Epithelial cell of proximal tubule (primary cell): ENCODE measurements at places on chromosomes 3 and 15. TPM values are rescaled to one million over a fixed set of nuclear protein-coding genes. Genes with fewer than 3 reads are reported as not detected.
A peak's percentile ranks its signal among the peaks of the same experiment; 100 is the strongest.

- DNase-seq: no peak
These were observed 190.8 kb upstream of the LPP start for GRCh38 chr3:187963003-187963676.

DNA sequence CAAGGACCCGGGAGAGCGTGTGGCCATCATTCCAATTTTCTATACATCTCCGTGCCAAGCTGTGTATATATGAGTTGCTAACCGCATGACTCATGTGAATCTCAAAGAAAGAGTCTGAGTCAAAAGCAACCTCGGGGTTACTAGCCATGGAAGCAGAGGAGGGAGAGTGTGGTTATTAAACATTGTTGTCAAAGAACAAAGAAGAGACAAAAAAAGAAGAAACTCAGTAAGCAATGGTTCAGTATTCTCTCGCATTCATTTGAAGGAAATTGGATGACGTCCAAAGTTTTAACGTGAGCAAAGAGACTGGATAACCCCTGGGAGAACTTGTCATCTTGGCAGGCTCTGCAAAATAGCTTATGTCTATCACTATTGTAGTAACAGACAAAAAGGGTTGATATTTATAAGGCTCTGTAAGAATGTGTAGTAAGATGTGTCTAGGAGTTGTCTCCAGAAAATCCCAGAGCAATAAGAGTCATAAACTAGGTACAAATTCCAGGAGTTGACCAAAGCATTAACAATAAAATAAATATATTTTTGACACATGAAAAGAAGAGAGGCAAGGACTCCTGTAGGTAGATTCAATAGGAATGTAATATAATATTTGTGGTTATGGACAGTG lies 52.8 kb upstream of the GRM7 start:
- no peak for DNase-seq

DNA sequence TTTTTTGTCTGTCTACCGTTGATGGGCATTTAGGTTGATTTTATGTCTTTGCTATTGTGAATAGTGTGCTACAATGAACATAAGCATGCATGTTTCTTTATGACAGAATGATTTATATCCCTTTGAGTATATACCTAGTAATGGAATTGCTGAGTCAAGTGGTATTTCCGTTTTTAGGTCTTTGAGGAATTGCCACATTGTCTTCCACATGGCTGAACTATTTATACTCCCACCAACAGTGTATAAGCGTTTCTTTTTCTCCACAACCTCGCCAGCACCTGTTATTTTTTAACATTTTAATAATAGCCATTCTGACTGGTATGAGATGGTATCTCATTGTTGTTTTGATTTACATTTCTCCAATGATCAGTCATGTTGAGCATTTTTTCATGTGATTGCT lies 89.6 kb upstream of the GALNT15 start:
- DNase-seq: no peak

Gene ZNF860
- 0.29 and 3.2 TPM in 2 replicates for total RNA-seq

DNA sequence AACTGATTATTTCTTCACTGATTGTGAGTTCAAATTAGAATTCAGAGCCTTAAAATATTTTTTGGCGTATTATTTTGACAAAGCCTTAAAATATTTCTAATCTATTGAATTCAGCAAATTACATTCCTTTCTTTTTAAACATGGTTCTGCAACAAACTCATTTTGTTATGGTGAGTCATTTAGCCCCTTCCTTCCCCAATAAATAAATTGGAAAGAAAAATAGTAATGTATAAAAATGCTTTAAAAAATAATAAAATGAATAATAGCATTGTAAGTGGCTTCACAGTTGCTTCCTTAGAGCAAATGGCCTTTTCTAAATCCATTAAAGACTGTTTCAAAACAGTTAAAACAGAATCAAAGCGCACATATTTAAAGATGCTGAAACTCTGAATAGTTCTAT lies 12.1 kb downstream of the CSNK1G1 start:
- no peak for DNase-seq

DNA sequence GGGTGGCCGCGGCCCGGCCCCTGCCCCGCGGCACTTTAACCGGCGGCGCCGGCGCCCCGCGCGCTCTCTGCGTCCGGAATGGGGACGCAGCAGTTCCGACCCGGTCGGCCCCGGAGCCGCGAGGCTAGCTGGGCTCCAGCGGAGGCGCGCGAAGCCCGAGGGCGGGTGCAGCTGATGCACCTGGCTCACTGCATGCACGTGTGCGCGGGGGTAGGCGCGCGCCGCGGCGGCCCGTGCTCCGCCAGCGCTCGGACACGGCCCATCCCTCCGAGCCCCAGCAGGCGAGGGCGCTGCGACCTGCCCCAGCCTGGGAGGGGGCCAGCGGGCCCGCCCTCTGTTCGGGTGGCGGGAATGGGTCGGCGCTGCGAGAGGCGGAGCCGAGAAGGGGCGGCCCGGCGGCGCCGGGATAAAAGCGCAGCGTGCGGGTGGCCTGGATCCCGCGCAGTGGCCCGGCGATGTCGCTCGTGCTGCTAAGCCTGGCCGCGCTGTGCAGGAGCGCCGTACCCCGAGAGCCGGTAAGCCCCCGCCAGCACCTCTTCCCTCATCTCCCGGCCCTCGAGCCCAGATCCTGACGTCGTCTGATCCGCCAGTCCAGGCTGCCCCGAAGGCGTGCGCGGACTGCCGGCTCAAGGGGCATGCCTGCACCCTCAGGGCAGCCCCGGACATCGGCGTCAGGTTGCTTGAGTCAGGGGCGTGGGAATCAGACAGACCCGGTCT lies at the start of the genes CHDH and IL17RB:
CHDH (minus strand) TSS at position 286 of the 717 bp plus-strand sequence. CDS start 22,411 bp downstream, outside the sequence.
IL17RB (plus strand) TSS at position 435 of the 717 bp plus-strand sequence; CDS start at position 456, 21 bp downstream.
- no peak for DNase-seq

Gene MAGI1
- 9.6 and 10.9 TPM in 2 replicates for total RNA-seq

Gene DOCK3
- 0.43 and 0.52 TPM in 2 replicates for total RNA-seq

DNA sequence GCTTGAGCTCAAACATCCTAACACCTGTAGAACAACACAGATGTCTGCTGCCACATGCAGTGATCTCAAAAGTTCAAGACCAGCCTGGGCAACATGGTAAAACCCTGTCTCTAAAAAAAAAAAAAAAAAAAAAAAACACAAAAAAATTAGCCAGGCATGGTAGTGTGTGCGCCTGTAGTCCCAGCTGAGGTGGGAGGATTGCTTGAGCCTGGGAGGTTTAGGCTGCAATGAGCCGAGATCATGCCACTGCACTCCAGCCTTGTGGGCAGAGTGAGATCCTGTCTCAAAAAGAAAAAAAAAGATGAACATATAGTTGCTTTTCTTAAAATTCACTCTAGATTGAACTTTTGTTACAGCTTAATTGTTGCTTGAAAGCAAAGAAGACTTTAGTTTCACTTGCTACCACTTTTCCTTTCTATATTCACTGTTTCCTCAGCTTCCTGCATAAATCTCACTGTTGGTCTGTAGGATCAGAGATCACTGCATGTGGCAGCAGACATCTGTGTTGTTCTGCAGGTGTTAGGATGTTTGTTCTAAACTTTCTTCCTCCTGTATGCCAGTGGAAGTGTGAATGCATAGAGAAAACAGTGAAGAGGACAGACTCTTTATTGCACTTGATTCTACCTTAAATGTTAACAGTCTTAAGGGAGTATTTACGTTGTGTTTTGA lies 12.6 kb downstream of the RAB11A start:
- no peak for DNase-seq

GRCh38 chr3:23872330-23872729 lies 44.5 kb downstream of the NKIRAS1 start:
- no peak for DNase-seq

DNA sequence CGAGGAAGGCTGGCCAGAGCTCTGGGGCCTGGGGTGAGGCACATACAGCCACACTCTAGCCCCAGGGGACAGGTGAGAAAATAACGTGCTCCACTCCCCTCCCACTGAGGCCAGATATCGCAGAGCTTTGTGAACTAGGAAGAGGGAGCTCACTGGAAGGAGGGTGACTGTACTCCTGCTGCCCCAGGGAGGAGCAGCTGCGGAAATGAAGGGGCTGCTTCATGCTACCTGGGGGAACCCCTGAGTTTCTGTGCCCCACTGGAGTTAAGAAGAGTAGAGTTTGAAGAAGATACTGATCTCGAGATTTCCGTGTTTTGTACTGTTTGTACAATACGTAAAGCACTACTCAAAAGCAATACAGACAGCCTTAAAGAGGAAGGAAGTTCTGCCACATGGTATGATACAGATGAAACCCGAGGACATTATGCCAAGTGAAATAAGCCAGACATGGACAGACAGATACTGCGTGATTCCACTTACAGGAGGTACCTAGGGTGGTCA lies 44.6 kb downstream of the CMTM6 start:
- no peak for DNase-seq

Gene CLRN1
- total RNA-seq: not detected in 2 replicates

Gene TERC
- 196 and 307 TPM in 2 replicates for total RNA-seq

Gene MST1R
- 5.3 and 5.6 TPM in 2 replicates for total RNA-seq

Gene DISP2
- total RNA-seq: 0.22 and 0.40 TPM in 2 replicates

Gene GRK7
- not detected in 2 replicates for total RNA-seq

GRCh38 chr15:42404461-42405235 lies 45.3 kb downstream of the CAPN3 start:
- no peak for DNase-seq

Gene IGSF11
- 0.07 TPM in 1 of 2 replicates, not detected in the other for total RNA-seq

DNA sequence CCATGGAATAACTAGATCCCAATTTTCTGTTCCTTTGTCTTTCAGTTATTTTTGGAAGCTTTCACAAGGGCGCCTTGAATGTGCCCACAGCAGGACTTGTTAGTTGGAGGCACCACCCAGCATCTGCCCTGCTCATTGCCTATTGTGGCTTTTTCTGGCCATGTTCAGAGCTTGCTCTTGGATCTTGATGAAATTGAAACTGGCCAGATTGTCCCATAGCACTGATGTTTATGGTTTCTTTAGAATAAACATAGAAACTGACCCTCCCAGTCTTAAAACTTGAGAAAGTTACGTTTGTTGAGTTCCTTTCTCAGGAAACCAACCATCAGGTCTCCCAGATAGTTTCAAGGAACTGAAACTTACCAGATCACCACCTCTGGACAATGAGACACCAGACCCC lies 474.7 kb downstream of the IL5RA start:
- no peak for DNase-seq

DNA sequence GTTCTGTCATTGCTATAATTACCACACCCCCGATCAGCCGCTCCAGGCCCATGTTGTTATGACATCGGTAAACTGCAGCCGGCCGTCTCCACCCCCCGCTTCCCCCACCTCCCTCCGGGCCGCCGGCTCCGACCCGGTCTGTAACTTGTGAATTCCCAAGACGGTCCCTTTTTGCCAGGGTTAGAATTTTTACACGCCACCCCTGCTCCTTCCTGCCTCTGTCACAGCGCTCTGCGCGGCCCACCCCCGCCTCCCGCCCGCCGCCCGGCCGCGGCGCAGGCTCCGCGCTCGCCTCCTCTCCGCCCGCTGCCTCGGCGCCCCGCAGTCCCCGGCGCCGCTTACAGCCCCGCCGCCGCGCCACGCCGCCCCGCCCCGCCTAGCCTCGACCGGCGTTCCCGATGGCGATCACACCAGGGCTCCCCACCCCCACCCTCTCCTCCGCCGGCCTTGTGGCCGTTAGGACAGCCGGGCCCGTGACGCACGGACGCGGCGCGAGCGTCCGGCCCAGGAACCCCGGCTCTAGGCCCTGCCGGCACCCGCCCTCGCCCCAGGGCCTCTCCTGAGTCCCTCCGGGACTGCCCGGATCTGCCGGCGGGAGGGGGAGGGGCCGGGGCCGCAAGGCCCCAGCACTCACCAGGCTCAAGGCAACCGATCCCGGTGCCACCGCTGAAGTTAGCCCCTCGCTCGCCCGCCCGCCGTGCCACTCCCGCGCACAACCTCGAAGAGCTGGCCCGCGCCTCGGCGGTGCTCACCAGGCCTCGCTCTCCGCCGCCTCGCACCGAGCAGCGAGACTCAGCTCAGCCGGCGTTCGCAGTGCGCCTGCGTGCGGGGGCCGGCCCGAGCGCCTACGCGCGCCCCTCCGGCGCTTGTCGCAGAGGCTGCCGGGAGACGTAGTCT lies at the start of gene KPNA1:
KPNA1 (minus strand) TSS at position 817 of the 897 bp plus-strand sequence. CDS start 18,374 bp downstream, outside the sequence.
- no peak for DNase-seq

DNA sequence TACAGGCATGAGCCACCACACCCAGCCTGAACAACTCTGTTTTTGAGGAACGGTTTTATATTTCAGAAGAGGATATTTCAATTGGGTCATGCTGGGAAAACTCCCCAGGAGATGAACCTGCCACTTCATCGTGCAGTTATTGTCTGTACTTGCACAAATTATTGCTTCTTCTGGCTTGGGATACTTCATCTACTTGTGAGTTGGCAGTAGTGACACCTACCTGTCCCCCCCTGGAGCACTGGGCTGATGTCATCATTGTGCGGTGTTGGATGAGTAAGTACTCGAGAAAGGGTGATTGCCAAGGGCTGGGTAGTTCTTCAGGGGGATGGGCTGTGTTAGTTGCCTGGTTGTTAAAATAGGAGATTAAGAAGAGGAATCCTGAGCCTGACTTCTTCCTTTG lies 85.1 kb upstream of the SAMMSON start:
- DNase-seq: peak; percentile 41

GRCh38 chr3:157958457-157958856 lies 147.8 kb downstream of the SHOX2 start:
- DNase-seq: no peak

DNA sequence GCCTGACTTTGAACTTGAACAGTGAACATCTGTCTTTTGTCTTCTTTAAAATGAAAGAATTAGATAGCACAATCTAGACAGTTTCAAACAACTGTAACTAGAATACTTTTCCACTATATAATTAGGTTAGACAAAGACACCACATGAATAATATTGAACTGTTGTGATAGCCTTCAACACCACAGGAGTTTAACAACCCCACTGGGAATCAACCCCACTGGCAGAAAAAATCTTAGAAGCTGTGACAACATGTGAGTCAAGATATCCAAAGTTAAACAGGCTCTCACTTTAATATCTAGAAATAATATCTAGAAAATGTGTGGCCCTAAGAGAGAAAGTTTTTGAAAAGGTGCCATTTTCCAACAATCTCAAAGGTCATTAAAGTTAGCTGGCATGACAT lies 64.4 kb upstream of the PRICKLE2 start:
- no peak for DNase-seq
